ENCODE measurements at places on chromosomes 2 and 18. TPM values are rescaled to one million over a fixed set of nuclear protein-coding genes. Genes with fewer than 3 reads are reported as not detected.

DNA sequence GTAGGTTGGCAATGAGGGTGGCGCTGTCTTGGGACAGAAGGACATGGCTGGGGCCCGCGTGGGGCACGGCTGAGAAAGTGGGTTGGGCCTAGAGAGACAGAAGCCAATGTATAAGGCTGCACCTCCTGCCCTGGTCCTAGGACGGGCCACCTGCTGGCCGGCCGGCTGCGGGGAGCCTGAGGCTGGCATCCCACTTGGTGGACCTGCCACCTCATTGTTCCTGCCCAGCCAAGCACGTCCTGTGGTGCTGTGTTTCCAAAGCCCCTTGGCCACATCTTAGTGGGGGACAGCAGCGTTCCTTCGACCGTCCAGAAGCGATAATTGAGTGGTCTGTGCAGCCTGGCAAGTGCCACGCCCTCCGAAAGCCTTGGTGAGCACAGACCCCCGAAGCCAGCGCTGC lies 223.9 kb downstream of the LDLRAD4 start:
- DNase-seq = no peak

DNA sequence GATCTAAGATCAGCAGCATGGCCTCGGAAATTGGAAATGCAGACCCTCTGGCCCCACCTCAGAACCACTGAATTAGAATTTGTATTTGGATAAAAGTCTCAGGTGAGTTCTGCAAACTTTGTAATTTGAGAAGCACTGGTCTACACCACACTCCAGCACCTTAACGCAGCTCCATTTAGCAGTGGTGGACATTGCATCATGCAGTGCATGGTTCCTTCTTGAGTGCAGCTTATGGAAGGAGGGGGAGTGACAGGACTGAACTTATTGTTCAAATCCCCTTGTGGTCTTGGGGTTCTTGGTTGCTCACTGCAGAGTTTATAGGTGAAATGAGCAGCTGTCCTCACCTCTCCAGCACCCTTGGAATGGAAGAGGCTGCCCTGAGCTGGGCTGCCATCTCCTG lies 17.4 kb upstream of the STEAP3 start:
- DNase-seq = no peak

GRCh38 chr18:54776282-54776977 lies 51.8 kb upstream of the RAB27B start:
- no peak for DNase-seq

IL37 gene
- not detected for total RNA-seq

MXD1 gene
- total RNA-seq = 11.3 TPM
